NCI-H2171 treated with DMSO at 0.1 percent for 48 hours (cell line): ENCODE measurements at places on chromosomes 11 and 22.

DNA sequence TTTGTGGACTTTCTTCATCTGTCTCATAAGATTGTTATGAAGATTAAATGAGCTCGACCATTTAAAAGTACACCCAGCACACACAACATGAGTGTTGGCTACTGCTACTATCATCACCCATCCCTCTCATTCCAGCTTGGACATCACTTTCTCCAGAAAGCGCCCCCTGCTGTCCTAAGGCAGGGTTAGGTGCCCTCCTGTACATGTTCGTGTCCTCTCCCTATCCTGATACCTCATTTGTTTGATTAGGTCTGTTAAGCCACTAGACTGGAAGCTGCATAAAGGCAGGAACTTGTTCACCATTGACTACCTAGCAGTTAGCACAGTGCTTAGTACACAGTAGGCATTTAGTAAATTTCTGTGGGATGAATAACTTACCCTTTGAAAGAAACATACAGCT is 85.5 kb downstream of the ENTHD1 start:
- no peak for DNase-seq

DNA sequence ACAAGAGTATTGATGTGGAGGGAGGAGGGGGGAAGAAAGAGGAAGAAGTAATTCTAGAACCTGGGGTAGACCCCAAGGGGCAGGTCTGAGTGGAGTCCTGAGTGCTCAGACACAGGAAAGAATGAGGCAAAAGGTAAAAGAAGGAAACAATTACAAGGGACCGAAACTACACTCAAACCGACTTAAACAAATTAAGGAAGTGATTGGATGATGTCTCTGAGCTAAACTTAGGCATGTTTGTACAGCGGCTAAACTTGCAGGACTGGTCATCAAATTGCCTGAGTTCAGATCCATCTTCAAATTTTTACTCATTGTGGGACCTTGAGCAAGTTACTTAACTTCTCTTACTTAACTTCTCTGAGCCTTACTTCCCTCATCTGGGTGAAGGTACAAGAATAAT is 86.3 kb upstream of the LRRC55 start:
- DNase-seq = no peak

GRCh38 chr11:46302866-46303265 is 25.4 kb downstream of the CREB3L1 start:
- no peak for DNase-seq

DNA sequence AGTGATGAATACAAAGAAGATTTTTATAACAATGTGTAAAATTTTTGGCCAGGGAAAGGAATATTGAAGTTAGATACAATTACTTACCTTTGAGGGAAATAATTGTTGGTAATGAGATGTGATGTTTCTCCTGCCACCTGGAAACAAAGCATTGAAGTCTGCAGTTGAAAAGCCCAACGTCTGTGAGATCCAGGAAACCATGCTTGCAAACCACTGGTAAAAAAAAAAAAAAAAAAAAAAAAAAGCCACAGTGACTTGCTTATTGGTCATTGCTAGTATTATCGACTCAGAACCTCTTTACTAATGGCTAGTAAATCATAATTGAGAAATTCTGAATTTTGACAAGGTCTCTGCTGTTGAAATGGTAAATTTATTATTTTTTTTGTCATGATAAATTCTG is 5.3 kb downstream of the BIRC3 start:
- no peak for DNase-seq

DNA sequence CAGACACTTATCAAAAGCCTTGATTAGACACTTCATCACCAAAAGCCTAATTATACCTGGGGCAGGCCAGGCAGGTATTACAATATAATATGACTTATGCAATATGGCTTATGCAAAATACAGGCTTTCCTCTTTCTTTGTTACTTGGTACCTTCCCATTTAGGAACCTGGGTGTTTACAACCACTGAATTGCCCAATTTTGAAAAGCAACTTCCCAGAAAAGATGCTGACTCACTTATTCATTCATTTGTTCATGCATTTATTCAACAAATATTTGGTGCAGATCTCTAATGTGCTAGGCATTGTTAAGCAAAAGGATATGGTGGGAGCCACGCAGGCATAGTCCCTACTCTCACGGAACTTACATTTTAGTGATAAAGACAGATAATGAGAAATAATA is 13.6 kb upstream of the JAML start:
- no peak for DNase-seq

DNA sequence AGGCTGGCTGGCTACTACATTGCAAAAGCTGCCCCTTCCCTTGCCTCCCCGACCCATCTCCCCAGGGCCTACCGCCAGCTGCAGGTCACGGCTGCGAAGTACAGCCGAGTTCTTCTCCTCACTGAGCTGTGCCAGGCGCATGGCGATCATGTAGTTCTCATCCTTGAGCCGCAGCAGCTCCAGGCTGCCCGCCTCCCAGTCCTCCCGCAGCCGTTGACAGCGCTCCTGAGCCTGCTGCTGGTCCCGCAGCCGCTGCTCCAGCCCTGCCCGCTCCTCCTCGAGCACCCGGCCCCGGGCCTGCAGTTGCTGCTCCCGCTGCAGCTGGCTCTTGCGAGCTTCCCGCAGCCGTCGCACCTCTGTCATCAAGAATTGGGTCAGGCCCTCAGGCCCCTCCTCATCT is 3.3 kb downstream of the CARD10 start:
- DNase-seq = no peak

DNA sequence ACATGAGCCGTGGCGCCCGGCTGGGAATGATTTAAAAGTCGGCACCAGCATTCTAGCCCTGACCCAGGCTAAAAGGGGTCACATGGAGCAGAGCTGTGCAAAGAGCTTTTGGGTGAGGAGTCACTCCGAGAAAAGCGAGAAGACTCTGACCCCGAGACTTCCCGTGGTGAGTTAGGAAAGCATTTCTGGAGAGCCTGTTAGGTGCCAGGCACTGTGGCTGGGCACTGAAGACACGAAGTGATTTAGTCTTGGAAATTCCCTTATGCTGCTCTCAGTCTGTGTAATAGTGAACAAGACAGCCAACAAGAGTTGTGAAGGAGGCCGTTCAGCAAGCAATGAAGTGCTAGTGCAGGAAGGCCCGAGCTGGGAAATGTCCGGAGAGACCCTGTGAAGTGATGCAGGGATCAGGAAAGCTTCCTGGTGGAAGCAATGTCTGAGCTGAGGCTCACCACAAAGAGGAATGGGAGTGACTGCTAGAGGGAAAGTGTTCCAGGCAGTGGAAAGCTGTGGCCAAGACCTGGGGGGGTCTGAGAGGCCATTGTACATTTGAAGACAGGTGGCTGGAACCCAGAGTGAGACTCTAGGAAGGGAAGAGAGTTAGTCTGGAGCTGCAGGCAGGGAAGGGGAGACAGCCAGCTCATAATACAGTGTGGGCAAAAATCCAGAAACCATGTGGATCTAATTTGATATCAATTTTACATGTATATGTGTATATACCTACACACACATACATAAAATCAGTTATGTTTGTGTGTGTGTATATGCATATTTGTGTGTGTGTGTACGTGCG is 31.6 kb downstream of the MARK2 start:
- no peak for DNase-seq

DNA sequence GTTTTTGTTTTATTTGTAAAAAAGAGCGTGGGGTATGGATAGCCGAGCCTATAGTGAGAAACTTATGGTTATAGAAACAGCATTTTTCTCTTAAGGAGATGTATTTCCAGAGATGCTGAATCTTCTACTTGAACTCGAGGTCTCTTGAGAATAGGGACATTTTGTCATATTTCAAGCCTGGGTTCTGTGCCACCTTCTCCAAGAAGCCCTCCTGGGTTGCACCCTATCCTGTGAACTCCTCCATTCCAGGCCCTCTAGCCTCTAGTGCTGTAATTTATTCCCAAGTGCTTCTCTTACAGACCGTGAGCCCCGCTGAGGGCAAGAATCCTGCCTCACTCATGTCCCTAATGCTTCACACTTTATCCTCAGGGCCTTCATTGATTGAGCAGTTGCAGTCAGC is 108.6 kb downstream of the KIAA1671 start:
- no peak for DNase-seq

DNA sequence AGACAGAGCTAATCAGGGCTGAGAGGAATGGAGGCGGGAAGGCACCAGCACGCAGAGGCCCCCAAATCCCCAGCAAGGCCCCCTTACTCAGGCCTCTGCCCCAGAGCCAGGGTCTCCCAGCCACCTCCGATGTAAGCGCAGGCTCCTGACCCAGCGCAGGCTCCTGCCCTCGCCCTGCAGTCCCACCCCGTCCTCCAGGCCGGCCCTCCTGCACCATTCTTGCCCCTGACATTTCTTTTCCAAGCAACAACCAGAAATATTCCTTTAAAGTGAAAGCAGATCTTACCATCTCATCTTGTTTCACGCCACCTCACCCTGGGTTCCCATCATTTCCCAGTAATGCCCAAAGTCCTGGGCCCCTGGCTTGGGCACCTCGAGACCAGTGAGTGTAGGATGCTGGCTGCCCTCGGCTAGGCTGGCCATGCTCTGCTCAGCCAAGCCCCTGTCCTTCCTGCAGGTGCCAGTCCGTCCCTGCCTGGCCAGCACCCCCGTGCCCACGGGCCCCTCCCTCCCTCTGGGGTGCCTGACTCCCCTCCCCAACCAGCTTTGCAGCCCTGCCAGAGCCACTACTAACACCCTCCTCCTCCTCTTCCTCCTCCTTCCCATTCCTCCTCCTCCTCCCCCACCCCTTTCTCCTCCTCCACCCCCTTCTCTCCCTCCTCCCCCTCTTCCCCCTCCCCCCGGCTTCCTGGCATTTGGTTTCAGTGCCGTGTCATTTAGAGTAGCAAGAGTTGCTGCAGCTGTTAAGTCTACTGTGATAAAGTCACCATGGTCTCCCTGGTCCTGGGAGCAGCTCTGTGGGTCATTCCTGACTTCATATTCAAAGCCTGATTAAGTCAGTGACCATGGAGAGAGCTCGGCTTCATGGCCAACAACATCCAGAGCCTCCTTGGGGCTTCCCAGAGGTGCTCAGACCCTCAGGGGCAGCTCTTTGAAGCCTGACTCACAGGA is 78.7 kb downstream of the PIWIL3 start:
- DNase-seq = peak; percentile 65

DNA sequence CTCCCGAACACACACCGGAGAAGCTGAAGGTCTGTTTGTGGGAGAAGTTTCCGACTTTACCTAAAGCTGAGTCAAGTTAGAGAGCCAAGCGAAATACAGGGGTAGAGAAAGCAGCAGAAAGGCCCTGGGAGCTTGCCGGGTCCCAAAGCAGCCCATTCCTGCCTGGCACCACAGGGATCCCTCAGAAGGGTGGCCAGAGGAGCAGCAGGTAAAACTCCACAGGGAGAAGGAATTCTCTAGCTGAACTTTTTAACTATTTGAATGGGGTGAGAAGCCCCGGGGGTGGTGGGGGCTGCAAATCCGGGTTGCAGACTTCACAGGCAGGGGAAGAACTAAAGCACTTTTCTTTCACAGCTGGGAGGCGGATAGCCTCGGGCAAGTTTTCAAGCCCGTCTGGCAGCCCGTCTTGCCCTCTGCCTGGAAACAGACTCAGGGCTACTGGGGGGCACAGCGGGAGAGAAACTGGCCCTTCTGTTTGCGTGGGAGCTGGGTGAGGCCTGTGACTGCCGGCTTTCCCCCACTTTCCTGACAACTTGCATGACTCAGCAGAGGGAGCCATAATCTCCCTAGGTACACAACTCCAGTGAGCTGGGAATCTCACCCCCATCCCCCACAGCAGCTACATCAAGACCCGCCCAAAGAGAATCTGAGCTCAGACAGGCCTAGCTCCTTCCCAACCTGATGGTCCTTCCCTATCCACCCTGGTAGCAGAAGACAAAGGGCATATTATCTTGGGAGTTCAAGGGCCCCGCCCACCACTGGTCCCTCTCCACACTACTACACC is 311.0 kb downstream of the SBF2 start:
- DNase-seq = peak; percentile 23

- DNase-seq = no peak
Measured at GRCh38 chr11:86138958-86139357, 70.1 kb upstream of the PICALM start.

DNA sequence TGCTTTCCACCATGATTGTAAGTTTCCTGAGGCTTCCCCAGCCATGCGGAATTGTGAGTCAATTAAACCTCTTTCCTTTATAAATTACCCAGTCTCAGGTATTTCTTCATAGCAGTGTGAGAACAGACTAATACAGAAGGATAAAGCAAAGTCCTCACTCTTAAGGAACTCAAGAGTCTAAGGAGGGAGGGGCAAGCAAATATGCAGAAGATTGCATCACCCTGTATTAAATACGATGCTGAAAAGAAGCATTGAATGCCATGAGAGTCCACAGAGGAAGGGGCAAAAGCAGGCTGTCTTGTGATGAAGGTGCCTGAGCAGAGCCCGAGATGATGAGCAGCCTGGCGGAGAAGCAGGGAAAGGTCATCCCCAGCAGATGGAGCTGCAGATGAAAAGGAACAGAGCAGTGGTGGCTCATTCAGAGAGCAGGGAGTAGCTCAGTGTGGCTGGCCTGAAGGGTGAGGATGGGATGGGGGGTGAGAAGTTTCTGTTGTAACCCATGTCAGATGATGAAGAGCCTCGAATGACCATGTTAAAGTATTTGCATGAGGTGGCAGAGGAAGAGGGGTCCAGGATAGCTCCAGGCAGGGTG is 6.3 kb upstream of the IZUMO1R start:
- no peak for DNase-seq

DNA sequence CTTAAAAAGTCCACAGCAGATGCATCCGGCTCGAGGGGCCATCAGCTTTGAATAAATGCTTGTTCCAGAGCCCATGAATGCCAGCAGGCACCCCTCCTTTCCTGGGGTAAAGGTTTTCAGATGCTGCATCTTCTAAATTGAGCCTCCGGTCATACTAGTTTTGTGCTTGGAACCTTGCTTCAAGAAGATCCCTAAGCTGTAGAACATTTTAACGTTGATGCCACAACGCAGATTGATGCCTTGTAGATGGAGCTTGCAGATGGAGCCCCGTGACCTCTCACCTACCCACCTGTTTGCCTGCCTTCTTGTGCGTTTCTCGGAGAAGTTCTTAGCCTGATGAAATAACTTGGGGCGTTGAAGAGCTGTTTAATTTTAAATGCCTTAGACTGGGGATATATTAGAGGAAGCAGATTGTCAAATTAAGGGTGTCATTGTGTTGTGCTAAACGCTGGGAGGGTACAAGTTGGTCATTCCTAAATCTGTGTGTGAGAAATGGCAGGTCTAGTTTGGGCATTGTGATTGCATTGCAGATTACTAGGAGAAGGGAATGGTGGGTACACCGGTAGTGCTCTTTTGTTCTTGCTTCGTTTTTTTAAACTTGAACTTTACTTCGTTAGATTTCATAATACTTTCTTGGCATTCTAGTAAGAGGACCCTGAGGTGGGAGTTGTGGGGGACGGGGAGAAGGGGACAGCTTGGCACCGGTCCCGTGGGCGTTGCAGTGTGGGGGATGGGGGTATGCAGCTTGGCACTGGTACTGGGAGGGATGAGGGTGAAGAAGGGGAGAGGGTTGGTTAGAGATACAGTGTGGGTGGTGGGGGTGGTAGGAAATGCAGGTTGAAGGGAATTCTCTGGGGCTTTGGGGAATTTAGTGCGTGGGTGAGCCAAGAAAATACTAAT is 1.9 kb downstream of the NEAT1 start:
- peak; percentile 25 for DNase-seq

DNA sequence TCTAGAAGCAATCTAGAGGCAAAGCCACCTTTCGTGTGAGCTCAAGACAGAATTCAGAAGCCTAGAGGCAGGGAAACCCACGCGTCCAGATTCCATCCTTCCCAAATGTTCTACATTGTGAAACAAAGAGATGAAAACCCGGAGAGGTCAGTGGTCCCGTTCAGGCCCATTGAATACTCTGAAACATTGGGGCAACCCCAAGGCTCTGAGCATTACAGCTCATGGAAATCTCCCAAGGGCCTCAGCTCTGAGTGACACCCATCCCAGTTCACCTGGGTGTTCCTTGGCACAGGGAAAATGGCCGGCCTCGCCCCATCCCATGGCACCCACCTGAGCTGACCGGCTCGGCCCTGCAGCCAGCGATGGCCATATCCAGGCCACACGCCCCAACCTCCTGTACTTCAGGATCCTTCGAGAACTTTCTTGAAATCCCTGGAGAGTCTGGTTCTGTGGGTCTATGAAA is 128.6 kb upstream of the FGF3 start:
- no peak for DNase-seq
